Right renal pelvis (tissue), 4 donors: ENCODE measurements at places on chromosomes 1 and 21. TPM values are rescaled to one million over a fixed set of nuclear protein-coding genes. Genes with fewer than 3 reads are reported as not detected.

KCNE2 gene
- 1.2 TPM for polyA plus RNA-seq

SPRR1A gene
- not detected for polyA plus RNA-seq

GNG5 gene
- polyA plus RNA-seq: 200 TPM

CD52 gene
- 8.7 TPM for polyA plus RNA-seq

UBE2U gene
- polyA plus RNA-seq: not detected

PTGER3 gene
- 61.9 TPM for polyA plus RNA-seq

S100A7 gene
- polyA plus RNA-seq: not detected

MX1 gene
- polyA plus RNA-seq: 7.7 TPM

HES2 gene
- polyA plus RNA-seq: 0.73 TPM

RXRG gene
- polyA plus RNA-seq: 2.2 TPM

VSIG8 gene
- polyA plus RNA-seq: 0.15 TPM

KLF17 gene
- not detected for polyA plus RNA-seq

TRAF3IP3 gene
- polyA plus RNA-seq: 1.8 TPM

TPTE gene
- polyA plus RNA-seq: not detected

TRIM45 gene
- polyA plus RNA-seq: 17.7 TPM

TCHHL1 gene
- polyA plus RNA-seq: not detected

SPRR2A gene
- polyA plus RNA-seq: not detected

POU3F1 gene
- 1.1 TPM for polyA plus RNA-seq

NBPF1 gene
- 81.1 TPM for polyA plus RNA-seq

RIMKLA gene
- polyA plus RNA-seq: 0.44 TPM

ASPM gene
- 22.1 TPM for polyA plus RNA-seq

RGS5 gene
- polyA plus RNA-seq: 13.7 TPM
